ENCODE measurements at places on chromosomes 6 and 20. TPM values are rescaled to one million over a fixed set of nuclear protein-coding genes. Genes with fewer than 3 reads are reported as not detected.

- no peaks in the 10 kb centered on the region for H3K36me3 ChIP-seq
- H3K27ac ChIP-seq = no peak overlapping the region
- H3K4me3 ChIP-seq = no peak overlapping the region
- H3K27me3 ChIP-seq = no peaks in the 10 kb centered on the region
- no peaks in the 10 kb centered on the region for H3K4me1 ChIP-seq
Measured at GRCh38 chr6:76264468-76264867, 192.0 kb upstream of the IMPG1 start.

DNA sequence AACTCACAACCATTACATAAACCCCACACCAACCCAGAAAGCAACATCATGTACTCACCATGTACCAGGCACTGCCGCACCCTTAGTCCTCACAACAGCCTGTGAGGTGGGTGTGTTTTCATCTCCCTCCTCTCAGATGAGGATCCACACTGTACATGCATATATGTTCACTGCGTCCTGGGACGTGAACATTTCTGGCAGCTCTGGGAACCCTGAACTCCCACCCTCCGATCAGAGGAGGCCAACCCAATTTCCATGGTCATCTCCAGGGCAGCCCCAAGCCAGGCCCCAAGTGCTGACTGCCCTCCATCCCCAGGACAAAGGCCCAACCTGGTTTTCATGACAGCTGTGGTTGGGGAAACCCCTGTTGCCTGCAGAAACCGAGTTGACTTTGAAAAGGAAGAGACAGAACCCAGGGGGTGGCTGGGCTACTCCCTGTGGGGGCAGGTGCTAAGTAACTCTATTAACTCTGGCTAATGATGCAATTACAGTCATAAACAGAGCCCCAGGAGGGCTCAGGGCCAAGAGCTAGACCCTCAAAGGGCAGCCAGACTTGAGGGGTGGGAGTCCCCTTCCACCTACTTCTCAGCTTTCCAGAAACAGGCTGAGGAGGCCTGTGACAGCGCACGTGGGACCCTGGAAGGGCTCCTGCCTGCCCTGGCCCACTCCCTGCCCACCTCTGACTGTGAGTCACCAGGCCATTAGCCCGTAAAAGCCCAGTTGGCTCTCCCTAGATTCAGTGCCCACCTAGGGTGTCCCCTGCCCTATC, 2.6 kb downstream of the TFEB start:
- no peak overlapping the region for H3K27ac ChIP-seq
- no peak overlapping the region for H3K4me3 ChIP-seq
- peaks cover 11% of the 10 kb centered on the region for H3K4me1 ChIP-seq

DNA sequence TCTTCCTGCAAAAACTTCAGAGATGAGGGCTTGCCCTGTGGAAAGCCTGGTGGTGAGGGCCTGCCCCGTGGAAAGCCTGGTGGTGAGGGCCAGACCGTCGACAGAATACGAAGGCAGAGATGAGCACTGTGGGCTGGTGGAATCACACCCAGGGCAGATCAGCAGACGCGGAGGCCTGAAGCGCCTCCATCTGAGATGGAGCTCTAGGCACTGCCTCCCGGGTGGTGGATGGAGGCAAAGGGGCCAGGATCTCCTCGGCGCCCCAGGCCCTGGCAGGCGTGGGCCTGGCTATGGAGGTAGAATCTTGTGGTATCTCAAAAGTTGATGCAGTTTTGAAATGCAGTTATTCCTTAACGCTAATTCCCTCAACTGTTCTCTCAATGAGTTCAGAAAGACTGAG, 104.8 kb downstream of the PSMB1 start:
- no peaks in the 10 kb centered on the region for H3K4me1 ChIP-seq
- no peaks in the 10 kb centered on the region for H3K36me3 ChIP-seq
- no peak overlapping the region for H3K4me3 ChIP-seq
- no peak overlapping the region for H3K27ac ChIP-seq

SEL1L2 gene
- total RNA-seq = not detected

BEND3 gene
- total RNA-seq = 4.5 TPM

LRRC73 gene
- 0.22 TPM for total RNA-seq

CLPSL1 gene
- not detected for total RNA-seq

FAM110A gene
- 28.4 TPM for total RNA-seq

BPIFB6 gene
- total RNA-seq = not detected

SLC16A10 gene
- total RNA-seq = 2.9 TPM

Data from PC-3 (cell line).